ENCODE measurements at places on chromosomes 1 and 21. TPM values are rescaled to one million over a fixed set of nuclear protein-coding genes. Genes with fewer than 3 reads are reported as not detected.

PCAT6 gene
- total RNA-seq: 0.81 TPM

RCAN1 gene
- 26.9 TPM for total RNA-seq

DNA sequence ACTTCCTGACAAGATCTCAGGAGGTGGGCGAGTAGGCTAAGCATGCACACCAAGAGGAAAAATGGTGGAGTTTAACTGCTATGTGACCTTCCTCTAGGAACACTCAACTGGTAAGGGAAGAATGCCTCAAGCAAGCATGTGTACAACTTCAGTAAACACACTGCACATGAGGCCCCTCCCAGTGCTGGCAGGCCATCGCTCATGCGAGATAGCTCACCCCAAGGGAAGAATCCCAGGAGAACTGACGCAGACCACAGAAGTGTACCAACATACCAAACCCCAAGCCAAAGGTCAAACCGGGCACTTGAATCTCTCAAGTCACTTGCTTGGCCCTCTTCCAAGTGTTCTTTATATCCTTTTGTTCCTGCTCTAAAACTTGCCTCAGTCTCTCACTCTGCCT, 40.5 kb upstream of the GALNT2 start:
- DNase-seq: no peak

- DNase-seq: no peak
Measured at GRCh38 chr1:99500541-99500940, 145.4 kb upstream of the PALMD start.

DNA sequence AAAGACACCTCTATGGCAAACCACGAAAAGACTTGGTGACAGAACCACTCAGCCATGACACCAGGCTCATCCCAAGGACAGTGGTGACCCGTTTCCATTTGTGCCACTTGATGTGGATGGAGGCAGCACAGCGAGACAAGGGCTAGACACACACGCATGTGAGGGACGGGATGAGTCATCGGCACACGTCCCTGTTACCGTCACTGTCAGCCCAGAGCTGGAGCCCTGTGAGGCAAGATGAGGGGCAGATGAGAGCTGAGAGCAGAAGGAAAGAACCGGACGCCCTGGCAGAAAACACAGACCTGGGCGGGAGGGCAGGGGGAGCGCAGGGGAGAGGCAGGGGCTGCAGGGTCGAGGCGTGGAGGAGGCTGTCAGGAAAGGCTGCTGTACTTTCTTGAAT, 57.8 kb downstream of the SIK1 start:
- no peak for DNase-seq

All from upper lobe of right lung (tissue), 1 donor.